ENCODE measurements at places on chromosomes 6 and 20.

DNA sequence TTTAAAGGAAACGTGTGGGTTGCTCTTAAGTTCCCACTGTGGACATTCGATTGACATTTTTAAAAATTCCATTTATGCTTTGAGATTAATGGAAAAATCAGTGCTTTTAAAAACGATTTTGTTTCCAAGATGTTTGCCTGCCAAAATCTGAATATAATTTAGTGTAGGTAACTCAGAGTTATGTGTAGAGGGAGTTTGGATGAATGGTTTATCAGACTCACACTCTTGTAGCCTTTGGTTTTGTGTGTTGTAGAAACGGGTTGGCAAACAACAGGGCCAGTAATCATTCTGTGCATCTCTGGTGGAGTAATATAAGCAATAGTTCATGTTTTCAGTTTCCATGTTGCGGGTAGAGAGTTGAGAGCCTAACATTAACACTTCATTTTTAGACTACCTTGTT, 140.6 kb downstream of the RPS12 start:
- DNase-seq: no peak

GRCh38 chr6:149319422-149319821, 1.9 kb downstream of the TAB2 start:
- DNase-seq: no peak

DNA sequence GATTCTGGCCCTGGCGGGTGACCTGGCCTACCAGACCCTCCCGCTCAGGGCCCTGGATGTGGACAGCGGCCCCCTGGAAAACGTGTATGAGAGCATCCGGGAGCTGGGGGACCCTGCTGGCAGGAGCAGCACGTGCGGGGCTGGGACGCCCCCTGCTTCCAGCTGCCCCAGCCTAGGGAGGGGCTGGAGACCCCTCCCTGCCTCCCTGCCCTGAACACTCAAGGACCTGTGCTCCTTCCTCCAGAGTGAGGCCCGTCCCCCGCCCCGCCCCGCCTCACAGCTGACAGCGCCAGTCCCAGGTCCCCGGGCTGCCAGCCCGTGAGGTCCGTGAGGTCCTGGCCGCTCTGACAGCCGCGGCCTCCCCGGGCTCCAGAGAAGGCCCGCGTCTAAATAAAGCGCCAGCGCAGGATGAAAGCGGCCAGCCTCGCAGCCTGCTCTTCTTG, 868 bp upstream of the SLC2A4RG start:
- DNase-seq: no peak

DNA sequence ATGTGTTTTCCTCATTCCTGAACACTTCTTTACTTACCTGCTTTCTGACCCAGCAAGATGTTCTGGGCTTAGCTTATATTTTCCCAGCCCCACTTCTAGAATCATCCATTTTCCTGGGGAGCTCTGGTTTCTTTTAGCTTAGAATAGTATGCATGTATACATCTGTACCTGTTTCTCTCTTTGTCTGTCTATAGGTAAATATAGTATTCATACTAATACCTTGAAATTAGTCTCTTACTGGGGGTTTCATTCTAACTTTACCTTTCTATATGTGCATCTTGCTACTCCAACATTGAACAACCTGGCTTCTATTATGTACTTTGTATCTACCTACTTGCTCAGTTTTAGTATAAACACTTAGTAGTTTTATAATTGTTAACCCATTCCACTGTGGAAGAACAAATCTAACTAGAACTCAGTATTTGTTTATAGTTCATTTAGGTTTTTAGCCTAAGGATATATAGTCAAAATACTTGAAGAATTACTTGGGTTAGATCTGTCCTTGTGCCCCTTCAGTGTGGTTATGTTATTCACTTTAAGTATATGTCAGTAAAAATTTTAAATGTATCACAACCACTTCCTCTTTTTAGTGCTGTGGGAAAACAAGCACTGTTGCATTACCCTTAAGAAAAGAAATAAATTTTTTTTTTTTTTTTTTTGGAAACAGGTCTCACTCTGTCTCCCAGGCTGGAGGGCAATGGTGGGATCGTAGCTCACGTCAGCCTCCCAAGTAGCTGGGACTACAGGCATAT, 54.0 kb downstream of the ASXL1 start:
- DNase-seq: no peak

DNA sequence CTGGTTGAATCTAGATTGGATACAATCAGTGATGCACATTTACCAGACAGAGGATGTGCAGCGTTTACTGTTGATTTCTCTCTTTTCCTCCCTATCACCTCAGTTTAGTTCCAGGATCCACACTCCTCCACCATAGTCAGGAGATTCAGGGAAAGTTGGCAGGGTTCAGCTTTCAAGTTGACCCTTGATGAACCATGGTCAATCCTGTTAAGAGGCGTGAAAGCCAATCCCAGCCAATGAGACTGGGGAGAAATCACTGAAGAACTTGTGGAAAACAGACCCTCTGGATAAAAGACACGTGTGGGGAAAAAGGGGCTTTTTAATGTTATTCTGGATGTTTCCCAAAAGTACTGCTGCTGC, 19.2 kb upstream of the SCP2D1 start:
- DNase-seq: no peak

GRCh38 chr6:3088446-3088845, 20.2 kb downstream of the RIPK1 start:
- DNase-seq: no peak

DNA sequence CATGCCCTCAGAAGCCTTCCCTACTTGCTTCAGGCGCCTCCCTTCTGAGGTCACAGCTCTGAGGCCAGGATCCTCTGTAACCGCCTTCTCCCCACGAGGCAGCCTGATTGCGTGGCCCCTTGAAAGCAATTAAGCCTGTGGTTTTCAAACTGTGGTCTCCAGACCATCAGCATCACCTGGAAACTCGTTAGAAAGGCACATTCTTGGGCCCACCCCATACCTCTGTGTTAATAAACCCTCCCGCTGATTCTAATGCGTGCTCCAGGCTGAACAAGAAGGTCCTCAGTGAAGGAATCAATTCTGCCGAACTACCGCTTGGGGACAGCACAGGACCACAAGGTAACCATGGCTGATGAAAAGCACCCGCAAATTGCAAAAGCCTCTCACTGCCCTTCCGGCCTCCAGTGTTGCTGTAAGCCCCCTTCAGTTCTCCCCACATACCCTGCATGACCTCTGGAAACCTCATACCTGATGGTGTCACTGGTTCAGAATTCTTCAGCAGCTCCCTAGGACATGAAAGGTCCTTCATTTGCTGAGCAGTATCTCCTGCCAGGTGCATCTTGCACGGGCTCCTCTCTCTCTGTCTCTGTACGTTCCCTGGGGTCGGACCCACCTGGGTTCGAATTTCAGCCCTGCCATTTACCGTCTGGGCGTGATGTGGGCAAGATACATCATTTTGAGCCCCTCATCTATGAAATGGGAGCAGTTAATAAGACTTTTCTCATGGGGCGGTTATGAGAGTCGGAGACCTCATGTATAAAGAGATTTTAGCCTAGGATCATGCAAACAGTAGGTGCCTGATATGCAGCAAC, 93.3 kb upstream of the RNF24 start:
- DNase-seq: peak; percentile 86

DNA sequence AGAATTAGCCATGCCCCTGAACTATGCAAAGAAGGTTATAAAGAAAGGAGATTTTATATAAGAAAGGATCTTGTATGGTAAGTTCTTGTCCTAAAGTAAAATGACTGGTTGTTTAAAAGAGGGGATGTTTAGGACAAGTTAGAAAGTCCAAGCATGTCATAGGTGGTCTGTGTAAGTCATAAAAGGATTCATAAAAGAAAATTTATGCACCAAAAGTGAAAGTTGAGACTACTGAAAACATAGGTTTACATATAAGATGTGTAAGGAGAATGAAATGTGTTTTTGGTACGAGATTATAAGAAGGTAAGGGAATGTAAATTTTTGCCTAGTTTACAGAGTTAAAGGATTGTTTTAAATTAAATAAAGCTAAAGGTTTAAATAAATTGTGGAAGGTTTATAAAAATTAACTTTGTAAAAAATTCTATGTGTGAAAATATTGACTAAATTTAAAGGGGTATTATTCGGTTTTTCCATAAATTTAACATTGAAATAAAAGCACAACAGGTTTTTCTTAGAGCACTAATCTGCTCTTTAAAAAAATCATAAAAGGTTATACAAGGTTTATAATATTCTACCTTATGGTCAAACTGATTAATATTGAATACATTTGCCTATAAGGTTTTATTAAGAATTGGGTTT, 93.6 kb upstream of the UST start:
- no peak for DNase-seq

DNA sequence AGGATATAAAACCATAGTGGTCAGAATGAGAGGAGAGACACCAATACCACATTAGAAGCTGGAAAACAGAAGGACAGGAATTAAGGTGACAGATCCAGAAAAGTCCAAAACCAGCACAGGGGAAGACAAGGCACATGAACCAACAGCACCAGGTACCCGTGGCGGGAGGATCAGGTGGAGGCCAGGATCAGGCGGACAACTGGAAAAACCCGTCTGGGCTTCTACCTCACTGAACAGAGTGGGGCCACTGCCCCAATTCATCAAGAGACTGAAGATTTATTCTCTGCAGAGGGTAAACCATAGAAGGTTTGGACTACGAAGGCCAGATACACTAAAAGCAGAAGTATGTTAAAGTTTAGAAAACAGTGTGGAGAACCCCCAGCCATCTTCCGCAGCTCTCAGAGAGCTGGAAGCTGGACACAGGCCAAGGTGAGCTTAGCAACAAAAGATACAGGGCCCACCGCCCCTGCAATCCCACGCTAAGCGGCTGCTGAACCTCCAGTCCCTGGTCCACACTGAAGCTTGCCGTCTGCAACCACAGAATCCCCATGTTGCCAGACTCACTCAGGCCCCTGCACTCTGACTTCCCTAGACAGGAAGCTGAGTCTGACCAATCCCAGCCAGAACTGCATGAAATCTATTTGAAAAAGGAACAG, 29.9 kb downstream of the ABHD12 start:
- DNase-seq: no peak

GRCh38 chr6:137390334-137390733, 103.9 kb downstream of the OLIG3 start:
- DNase-seq: no peak

- peak; percentile 31 for DNase-seq
Measured at GRCh38 chr6:99614430-99615186, 8.0 kb downstream of the PRDM13 start.

- DNase-seq: no peak
Measured at GRCh38 chr6:17863901-17864754, 123.3 kb downstream of the KIF13A start.

- no peak for DNase-seq
Measured at GRCh38 chr6:163672710-163673109, 258.2 kb downstream of the QKI start.

- no peak for DNase-seq
Measured at GRCh38 chr20:48319943-48320584, 507.7 kb downstream of the PREX1 start.

- no peak for DNase-seq
Measured at GRCh38 chr6:136747507-136747906, 44.8 kb downstream of the MAP3K5 start.

GRCh38 chr6:13495112-13495776, 7.8 kb upstream of the GFOD1 start:
- DNase-seq: no peak

DNA sequence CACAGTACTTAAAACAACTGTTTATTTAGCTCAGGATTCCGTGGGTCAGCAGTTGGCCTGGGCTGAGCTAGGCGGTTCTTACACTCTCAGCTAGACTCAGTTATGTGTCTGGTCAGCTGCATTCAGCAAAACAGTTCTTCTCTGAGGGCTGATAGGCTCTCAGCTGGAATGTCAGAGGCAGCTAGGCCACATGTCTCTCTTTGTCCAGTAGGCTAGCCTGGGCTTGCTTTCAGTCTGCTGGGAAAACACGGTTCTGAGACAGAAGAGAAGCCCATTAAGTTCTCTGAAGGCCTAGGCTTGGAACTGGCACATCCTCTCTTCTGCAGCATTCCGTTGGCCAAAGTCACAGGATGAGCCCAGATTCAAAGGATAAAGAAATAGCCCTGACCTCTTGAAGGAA, 65.6 kb downstream of the TULP4 start:
- peak; percentile 25 for DNase-seq

- no peak for DNase-seq
Measured at GRCh38 chr6:70957284-70957617, 391 bp upstream of the B3GAT2 start.

DNA sequence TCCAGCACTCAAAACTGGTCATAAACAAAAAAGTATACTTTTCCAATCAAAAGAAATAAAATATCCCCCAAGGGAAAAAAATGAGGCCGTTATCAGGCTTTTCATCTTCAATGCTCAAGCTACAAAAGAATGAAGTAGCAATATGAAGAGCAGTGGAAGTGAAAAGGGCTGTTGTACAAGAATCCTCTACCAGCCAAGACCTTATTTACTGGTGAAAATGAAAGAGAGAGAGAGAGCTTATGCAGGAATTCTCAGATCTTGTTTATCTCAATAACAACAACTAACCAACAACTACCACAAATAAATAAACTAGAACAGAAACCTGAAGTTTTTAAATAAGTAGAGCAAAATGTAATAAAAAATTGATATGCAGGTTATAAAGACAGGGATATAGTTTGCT, 400.6 kb downstream of the HDGFL1 start:
- DNase-seq: no peak

DNA sequence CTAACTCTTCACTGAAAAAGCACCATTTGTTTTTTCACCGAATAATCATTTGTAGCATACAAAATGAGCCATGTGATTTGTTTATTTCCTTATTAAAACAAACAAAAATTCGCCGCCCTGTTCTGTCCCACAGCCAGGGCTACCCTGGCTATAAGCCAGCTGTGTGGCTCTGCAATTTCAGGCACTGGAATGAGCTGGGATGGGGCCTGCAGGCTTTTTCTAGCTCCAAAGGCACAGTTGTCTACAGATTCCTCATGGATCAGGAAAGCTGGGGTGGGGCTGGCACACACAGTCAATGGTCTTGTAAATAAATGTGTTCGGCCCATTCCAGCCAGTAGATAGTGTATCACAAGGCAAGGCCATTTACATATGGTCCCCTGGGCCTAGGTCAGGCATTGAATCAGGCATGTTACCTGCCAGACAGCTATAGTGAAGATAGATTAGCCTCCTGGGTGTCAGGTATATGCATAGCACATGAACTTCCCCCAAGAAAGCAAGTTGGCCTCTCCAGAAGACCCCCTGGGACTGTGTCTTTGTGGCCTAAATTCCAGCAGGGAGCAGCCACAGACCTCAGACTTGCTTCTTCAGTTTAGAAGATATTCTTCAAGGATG, 608.9 kb downstream of the MAFB start:
- no peak for DNase-seq

GRCh38 chr6:89859744-89860143, 30.1 kb downstream of the CASP8AP2 start:
- DNase-seq: no peak

DNA sequence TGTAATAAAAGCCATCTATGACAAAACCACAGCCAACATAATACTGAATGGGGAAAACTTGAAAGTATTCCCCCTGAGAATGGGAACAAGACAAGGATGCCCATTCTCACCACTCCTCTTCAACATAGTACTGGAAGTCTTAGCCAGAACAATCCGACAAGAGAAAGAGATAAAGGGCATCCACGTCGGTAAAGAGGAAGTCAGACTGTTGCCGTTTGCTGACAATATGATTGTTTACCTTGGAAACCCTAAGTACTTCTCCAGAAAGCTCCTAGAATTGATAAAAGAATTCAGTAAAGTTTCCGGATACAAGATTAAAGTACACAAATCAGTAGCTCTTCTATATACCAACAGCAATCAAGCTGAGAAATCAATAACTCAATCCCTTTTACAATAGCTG, 14.0 kb upstream of the RUNX2 start:
- no peak for DNase-seq

GRCh38 chr6:127951172-127951917, 50.5 kb upstream of the THEMIS start:
- no peak for DNase-seq

- DNase-seq: no peak
Measured at GRCh38 chr6:15930207-15930606, 198.7 kb upstream of the MYLIP start.
